ENCODE measurements at places on chromosomes 7 and 10.

GRCh38 chr10:12194752-12195271 lies 879 bp downstream of the NUDT5 start:
- no peak for DNase-seq

DNA sequence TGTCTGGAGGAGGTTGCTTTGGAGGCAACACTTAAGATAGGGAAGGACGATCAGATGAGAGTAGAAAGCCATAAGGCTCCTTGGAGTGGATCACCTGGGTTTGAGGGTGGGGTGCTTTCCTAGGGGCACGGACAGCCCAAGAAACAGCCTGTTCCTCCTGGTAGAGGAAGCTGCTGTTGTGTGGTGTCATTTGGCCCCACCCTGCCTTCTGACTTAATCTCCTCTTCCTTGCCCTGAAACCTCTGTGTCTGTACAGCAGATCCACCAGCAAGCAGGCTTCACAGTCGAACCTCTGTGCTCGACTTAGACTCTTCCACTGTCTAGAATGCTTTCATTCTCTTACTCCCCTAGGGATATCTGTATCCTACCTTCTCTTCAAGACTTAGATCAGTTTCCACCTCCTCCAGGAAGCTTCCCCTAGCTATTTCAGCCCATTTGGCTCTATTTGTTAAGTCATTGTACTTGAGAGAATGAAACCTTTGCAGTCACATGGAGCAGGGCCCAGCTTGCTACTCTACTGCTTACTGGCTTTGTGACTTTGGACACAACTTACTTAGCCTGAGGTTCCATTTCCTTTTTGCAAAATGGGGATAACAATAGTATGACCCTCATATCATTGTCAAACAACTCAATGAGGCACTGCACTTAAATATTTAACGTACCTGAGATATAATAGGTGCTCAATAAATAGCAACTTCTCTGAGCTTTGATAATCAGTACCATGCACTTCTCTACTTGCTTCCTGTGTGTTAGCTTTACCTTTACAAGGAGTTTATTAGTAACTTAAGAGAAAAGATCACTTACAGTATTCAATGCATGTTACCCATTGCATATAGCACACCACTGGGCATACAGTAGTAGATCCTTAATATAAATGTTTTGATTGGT lies 5.0 kb downstream of the MXI1 start:
- no peak for DNase-seq

- DNase-seq: no peak
Measured at GRCh38 chr7:919114-919442, 35.4 kb downstream of the ADAP1 start.

GRCh38 chr10:132362151-132362611 lies 30.2 kb downstream of the LRRC27 start:
- no peak for DNase-seq

GRCh38 chr10:14485986-14486385 lies 155.3 kb upstream of the FRMD4A start:
- no peak for DNase-seq

- DNase-seq: no peak
Measured at GRCh38 chr10:125073996-125074395, 86.4 kb downstream of the CTBP2 start.

DNA sequence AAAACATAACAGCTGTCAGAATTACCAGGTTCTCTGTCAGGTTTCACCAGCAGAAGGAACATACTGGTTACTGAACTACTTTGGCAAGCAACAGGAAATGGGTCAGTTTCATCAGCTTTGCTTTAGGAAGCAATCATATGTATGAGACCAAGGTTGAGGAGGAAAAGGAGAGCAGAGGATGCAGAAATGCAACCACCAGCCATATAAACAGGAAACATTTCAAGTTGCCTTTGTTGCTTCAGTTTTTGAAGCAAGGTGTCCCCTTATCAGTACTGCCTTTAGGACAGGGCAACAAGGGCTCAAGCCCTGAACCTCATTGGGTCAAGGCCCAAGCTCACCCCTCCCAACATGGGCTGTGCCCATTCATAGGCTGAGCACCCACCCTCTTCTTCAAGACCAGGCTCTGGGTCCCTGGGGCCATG lies 10.2 kb downstream of the HIPK2 start:
- no peak for DNase-seq

- no peak for DNase-seq
Measured at GRCh38 chr7:13981070-13981469, 8.4 kb downstream of the ETV1 start.

DNA sequence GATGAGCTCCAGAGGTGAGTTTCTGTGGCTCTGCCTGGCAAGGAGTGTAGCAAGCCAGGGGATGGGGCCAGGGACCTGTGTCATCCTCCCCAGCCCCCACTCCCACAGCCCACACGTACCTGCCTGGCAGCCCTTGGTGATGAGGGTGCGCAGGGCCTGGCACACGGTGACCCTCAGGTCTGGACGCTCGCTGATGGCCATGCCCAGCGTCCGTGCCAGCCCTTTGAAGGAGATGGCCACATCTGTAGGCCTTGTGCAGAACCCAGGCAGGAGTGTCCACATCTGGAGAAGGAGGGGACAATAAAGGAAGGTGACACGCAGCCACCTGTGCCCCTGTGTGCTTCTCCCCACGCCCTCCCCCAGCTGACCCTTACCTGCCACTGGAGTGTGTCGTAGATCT lies 27.7 kb downstream of the RRP12 start:
- no peak for DNase-seq

DNA sequence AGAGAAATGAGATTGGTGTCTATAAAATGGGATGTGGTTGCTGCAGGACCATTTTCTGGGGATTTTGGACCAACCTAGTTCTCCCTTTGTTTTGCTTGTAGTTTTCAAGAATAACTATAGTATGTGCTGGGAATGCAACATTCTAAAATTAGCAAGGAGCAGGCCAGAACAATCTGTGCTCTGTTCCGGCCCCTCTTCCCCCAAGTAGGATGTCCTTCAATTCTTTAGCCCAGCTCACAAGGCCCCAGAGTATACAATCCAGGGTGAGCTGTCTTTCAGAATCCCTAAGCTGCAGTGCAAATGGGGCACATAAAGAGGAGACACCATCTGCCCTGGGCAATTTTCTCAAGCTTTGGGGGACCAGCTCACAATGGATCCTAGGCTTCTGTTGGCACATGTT lies 809.1 kb downstream of the TNS3 start:
- DNase-seq: no peak
